ENCODE measurements at places on chromosomes 12 and 14. TPM values are rescaled to one million over a fixed set of nuclear protein-coding genes. Genes with fewer than 3 reads are reported as not detected.
A peak's percentile ranks its signal among the peaks of the same experiment; 100 is the strongest.

Gene FOXN4
- 0.12 TPM for polyA plus RNA-seq

Gene EML5
- polyA plus RNA-seq, result 0.59 TPM

Gene RIMKLB
- 78.9 TPM for polyA plus RNA-seq

Gene GDF3
- not detected for polyA plus RNA-seq

- DNase-seq, result no peak
Observed at GRCh38 chr12:22355011-22355580, 20.6 kb upstream of the ST8SIA1 start.

GRCh38 chr12:108468196-108468968 lies 46.7 kb upstream of the FICD start:
- peak; percentile 47 for DNase-seq

Measured in hindlimb muscle (tissue), 1 donor.